ENCODE measurements at places on chromosomes 7 and 10.

DNA sequence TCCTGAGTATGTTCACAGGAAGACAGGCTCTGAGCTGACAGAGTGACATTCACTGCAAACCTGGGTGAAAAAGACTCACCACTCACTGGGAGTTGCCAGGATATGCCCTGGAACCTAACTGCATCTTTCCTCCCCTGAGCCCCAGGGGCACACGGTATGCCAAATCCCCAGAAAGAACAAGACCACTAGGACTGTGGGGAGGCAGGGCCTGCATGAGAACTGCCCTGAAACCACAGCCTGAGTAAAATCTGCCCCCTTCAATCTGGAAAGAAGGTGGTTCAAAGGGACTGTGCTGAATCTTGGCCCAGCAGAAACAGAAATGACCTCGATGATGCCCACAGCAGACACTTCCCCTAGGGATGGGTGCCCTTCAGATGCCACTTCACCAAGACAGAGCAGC is 6.5 kb downstream of the FAM53B start:
- DNase-seq, result no peak

DNA sequence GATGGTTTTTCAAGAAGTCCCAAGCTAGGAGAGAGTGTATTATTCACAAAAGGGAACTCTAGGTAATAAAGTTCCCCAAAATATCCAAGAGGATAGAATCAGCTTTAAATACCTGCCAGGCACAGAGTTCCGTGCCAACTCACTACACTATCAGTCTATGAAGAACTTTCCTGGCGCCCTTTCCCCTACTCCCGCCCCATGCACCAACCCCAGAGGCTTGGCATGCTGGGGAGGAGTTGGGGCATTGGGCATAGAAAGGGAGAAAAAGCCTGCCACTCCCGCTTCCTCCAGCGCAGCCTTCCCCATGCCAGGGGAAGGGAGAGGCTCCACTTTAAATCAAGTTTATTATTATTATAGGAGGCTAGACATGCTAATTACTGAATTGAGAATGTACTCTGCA is 54.9 kb downstream of the ZNF800 start:
- DNase-seq, result no peak

- no peak for DNase-seq
Observed at GRCh38 chr10:97574374-97575126, 2.0 kb downstream of the ANKRD2 start.

- no peak for DNase-seq
Observed at GRCh38 chr7:106151459-106152312, 39.6 kb upstream of the SYPL1 start.

- peak; percentile 52 for DNase-seq
Observed at GRCh38 chr7:124101173-124101768, 68.4 kb upstream of the TMEM229A start.

DNA sequence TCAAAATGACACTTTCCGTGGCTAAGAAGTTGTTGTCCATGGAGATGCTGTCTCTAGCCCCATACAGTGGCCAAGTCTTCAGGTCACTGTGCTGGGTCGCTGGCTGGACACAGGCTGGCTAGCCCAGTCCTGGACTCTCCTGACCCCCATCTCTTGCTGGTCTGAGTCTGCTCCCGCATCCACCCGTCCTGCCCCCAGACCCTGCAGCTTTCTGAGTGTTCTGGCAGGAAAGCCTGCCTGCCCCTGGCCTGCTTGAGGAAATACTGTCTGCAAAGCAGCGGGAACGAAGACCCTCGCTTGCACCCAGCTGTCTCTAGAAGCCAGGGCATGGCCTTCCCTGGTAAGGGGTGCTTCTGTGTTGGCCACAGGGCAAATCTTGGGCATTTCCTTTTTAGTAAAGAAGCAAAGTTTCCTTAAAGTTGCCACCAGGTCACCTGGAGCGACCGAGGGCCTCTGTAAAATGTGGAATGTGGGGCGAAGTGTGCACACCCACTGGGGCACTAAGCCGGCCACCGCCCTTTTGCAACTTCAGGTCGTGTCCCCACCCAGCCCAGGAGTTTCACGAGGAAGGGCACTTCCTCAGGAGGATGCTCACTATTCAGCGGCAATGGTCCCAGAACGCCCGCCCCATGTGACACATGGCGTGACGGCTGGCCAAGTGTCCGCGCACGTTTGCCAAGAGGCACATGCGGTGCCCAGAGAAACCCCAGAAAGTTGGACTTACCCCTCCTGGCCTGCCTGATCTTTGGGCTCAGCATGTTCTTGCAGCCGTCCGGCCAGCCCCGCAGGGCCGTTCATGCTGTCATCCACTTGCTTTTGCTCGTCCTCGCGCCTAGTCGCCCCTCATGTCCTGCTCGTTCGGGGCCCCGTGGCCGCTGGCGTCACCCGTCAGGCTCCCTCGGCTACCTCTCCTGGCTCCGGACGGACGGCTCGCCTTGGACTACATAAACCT is 558 bp downstream of the ARHGAP22 start:
- DNase-seq, result peak; percentile 76

GRCh38 chr10:71216363-71216695 is 4.0 kb downstream of the UNC5B start:
- no peak for DNase-seq

DNA sequence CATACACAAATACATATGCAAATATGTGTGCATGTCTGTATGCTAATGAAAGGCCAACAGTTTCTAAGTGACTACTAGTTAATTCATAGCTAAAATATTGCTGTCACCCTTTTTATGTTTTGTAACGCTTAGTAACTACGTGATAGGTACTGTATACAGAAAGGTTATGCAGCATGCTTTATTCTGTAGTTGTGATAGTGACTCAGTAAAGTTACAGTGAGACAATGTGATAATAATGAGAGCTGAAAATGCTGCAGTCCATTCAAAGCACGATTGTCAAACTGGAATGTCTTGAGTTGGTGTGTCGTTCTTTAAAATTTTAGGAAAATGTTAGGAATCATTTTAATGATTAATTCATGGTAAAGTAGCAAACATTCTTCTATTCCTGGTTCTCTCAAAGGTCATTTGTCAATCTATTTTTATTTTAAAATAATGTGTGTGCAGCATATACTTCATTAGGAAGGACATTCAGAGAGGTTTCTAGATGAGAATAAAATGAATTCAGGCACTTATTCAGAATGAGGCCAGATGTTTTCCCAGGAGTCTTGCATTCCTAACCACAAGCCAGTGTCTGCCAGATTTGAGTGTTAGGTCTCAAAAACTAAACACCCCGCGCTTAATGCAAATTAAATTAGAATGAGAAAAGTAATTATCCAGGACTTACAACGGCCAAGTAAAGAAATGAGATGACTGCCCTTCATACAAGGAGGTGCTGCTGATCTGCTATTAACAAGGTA is 408.8 kb upstream of the FZD8 start:
- DNase-seq, result no peak

DNA sequence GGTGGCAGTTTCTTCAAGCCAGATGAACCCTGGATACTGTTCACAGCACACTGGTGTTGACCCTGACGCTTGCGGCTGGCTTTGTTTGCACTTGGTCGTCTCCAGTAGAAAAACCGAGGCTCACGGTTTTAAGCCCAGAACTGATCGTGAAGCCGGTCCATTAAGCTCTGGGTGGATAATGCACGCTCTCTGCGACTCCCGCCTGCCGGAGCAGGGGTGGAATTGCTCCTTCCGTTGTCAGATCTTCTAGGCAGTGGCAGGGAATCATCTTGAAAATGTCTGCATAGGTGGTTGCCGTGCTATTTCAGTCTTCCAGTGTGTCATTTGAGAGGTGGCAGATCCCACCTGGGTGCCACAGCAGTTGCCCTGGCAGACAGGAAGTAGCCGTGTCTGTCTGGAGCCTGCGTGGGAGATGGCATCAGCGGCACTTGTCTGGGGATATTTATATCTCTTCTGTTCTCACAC is 35.9 kb upstream of the AP5Z1 start:
- peak; percentile 75 for DNase-seq

GRCh38 chr10:46254467-46254866 is 32.3 kb upstream of the ANTXRL start:
- no peak for DNase-seq

- DNase-seq, result no peak
Observed at GRCh38 chr10:74909670-74910069, 83.3 kb downstream of the KAT6B start.

DNA sequence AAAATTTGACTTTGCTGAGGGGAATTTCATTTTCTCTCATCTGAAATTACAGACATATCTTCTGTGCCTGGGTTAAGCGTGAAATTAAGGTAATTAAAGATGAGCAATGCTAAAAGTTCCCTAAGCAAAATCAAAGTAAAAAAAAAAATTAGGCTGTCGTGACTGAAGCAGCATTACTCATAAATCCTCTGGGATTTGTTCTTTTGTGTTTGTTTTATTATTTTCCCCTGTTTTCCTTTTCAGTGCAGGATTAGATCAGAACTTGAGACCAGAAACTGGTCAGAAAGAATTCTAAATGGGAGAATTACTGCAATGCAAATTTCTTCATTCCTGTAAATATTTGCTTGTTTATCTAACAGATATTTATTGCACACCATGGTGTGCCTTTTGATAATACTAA is 141.4 kb upstream of the BET1 start:
- no peak for DNase-seq

- no peak for DNase-seq
Observed at GRCh38 chr7:71465741-71466189, 333.8 kb downstream of the GALNT17 start.

DNA sequence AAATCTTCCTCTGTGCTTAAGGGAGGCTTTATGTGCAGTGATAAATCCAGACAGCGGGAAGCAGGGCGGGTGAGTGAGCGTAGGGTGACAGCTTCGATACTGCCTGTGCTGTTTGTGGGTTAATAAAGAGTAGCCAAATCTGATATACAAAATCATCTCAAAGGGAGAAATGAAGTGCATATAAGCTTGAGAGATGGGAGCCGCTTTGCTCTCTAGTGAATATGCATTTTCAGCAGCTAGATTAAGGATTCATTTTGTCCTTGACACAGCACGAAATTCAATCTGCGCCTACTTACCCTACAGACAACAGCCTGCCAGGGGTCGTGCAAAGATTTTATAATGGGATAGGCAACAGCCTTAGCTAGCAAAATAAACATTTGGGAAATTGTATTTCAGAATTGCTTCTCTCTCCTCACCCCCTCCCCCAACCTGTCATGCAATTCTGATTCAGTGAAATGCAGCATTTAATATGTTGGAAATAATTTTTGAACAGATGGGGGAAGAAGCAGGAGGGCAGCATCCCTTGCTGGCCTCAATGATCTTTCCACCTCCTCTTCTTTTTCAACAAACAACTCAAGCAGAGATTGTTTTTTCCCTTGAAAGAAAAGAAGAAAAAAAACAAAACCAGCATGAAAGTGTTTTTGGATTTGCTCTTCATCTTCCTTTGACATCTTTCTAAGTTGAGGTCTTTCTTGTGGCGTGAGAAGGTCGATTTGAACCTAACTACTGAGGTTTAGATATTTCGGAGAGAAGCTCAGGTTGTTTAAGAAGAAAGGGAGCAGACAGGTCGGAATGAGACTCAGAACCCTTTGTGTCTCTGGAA is 117.9 kb downstream of the AOAH start:
- no peak for DNase-seq

- DNase-seq, result no peak
Observed at GRCh38 chr7:147276106-147276505, 1159.5 kb downstream of the CNTNAP2 start.

DNA sequence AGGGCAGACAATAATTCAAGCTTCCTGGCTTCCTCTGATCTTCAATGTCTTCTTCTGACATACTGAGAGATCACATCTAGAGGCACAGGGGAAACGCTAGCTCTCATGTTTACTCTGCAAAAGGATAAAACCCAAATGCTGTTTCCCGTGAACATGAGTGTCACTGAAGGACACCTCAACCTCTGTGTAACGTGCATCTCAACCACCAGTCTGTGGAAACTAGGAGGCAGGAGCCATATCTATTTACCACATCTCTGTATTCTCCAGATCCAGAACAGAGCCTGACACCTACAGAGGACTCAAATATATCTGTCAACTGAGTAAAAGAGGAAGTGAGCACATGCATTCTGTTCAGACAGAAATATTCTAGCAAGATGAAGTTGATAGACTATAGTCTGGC is 140.3 kb upstream of the TARP start:
- DNase-seq, result no peak

GRCh38 chr7:129126314-129126713 is 18.2 kb upstream of the TSPAN33 start:
- DNase-seq, result no peak

GRCh38 chr10:11906714-11907113 is 83.6 kb downstream of the PROSER2 start:
- DNase-seq, result no peak

- no peak for DNase-seq
Observed at GRCh38 chr10:128130051-128130450, 3.8 kb upstream of the MKI67 start.

DNA sequence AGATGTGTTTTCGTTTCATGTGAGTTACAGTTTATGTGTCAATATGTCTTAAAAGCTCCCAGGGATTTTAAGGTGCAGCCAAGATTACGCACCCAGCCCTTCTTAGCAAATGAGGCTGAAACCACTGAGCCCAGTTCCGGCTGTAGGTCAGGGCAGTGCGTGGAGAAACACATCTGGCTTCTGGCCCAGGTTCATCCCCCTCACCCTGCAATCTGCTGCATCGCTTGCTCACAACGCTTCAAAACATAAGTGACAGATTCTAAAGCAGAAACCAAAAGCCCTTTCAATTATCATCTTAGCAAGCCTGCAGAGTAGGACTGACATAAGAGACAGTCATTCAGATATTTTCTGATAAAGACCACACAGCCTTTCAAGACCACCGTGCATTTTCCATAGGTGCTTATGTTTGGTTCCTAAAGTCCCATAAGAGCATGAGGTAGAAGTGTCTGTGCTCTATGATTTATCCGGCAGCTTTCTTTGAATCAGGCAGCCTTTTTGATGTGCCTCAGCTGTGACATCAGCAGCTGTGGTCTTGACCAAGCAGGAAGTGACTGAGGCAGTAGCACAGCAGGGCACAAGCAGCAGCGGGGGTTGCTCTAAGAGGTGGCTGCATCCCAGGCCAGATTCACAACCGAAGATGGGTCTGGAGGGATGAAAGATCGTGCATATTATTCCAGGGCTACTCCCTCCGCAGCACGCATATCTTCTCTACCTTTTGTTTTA is 72.1 kb upstream of the LYZL2 start:
- DNase-seq, result no peak
